ENCODE measurements at places on chromosomes 16 and 17. TPM values are rescaled to one million over a fixed set of nuclear protein-coding genes. Genes with fewer than 3 reads are reported as not detected.

- H3K4me3 ChIP-seq: no peak overlapping the region
- no peak overlapping the region for H3K27ac ChIP-seq
- peaks cover 8% of the 10 kb centered on the region for H3K4me1 ChIP-seq
- H3K27me3 ChIP-seq: no peaks in the 10 kb centered on the region
- no peak for DNase-seq
These were observed 131.1 kb downstream of the PHKB start for GRCh38 chr16:47592232-47592631.

GRCh38 chr16:80025236-80025635 lies 424.7 kb upstream of the MAF start:
- H3K27me3 ChIP-seq: no peaks in the 10 kb centered on the region
- H3K27ac ChIP-seq: no peak overlapping the region
- H3K4me3 ChIP-seq: no peak overlapping the region
- peaks cover 14% of the 10 kb centered on the region for H3K4me1 ChIP-seq
- DNase-seq: no peak
- H3K36me3 ChIP-seq: no peaks in the 10 kb centered on the region

- H3K4me1 ChIP-seq: no peaks in the 10 kb centered on the region
- DNase-seq: no peak
- no peaks in the 10 kb centered on the region for H3K36me3 ChIP-seq
- no peak overlapping the region for H3K4me3 ChIP-seq
- peaks cover 42% of the 10 kb centered on the region for H3K27me3 ChIP-seq
These were observed 177.0 kb downstream of the IRF8 start for GRCh38 chr16:86075839-86076440.

NGFR gene
- 0.47 TPM for total RNA-seq

GRCh38 chr16:57538235-57538721 lies 1.9 kb upstream of the CCDC102A start:
- peaks cover 74% of the 10 kb centered on the region for H3K4me1 ChIP-seq
- H3K36me3 ChIP-seq: no peaks in the 10 kb centered on the region
- no peak for DNase-seq
- H3K27ac ChIP-seq: peak overlapping the region; percentile 91

GRCh38 chr16:3890091-3890490 lies 9.6 kb upstream of the CREBBP start:
- H3K4me3 ChIP-seq: no peak overlapping the region
- H3K4me1 ChIP-seq: no peaks in the 10 kb centered on the region
- no peaks in the 10 kb centered on the region for H3K36me3 ChIP-seq

GRCh38 chr17:68519911-68520310 lies 7.7 kb downstream of the PRKAR1A start:
- H3K4me1 ChIP-seq: peaks cover 22% of the 10 kb centered on the region
- no peak overlapping the region for H3K27ac ChIP-seq

GRCh38 chr16:17131351-17131750 lies 339.4 kb downstream of the XYLT1 start:
- H3K27me3 ChIP-seq: no peaks in the 10 kb centered on the region
- no peak for DNase-seq
- no peak overlapping the region for H3K4me3 ChIP-seq
- H3K36me3 ChIP-seq: peaks cover 67% of the 10 kb centered on the region

Data from naive thymus-derived CD8-positive, alpha-beta T cell (primary cell).